Fibroblast of lung (primary cell): ENCODE measurements at places on chromosomes 1 and 21.

- DNase-seq = peak; percentile 6
Observed at GRCh38 chr1:220696863-220697231, 6.7 kb downstream of the C1orf115 start.

- no peak for DNase-seq
Observed at GRCh38 chr1:56570924-56571372, 8.4 kb downstream of the PLPP3 start.

GRCh38 chr1:87524021-87524754 lies 195.5 kb downstream of the LMO4 start:
- no peak for DNase-seq

GRCh38 chr21:39379986-39380891 lies 31.4 kb upstream of the HMGN1 start:
- peak; percentile 95 for DNase-seq

DNA sequence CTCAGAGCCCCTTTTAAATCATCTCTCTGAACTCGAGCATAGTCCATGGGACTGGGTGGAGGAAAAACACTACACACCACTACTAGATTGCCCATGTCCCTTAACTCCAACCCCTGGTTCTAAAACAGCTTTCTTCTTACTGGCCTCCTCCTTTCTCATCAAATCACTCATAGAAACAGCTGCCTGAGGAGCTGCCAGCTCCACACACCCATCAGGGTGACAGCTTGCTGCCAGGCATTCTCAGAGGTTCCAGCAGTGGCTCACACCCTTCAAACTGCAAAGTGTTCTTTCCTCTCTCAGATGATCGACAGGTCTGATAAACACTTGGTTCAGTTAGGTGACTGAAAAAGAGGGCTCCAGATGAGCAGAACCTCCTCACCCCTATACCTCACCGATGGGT lies 543.0 kb upstream of the PLXNA2 start:
- no peak for DNase-seq
